ENCODE measurements at places on chromosomes 7 and 10. TPM values are rescaled to one million over a fixed set of nuclear protein-coding genes. Genes with fewer than 3 reads are reported as not detected.

The UCN3 gene
- 3.4 TPM for total RNA-seq

The ATG9B gene
- 33.8 TPM for total RNA-seq

DNA sequence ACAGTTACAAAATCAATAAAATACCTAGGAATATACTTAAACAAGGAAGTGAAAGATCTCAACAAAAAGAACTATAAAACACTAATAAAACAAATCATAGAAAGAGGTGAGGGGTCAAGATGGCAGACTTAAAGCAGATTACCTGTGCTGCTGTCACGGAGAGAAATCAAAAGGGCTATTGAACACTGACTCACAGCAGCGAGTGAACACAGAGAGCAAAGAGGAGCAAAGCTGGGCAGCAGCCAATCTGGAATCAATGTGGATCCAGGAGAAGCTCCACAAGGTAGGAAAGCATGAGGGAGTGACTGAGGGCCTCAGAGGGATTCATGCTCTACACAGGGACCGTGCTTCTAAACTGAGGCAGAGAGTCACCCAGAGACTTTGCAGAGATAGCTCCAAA, 562.0 kb upstream of the SEMA3D start:
- H3K36me3 ChIP-seq, result no peaks in the 10 kb centered on the region
- no peak overlapping the region for H3K4me3 ChIP-seq
- H3K27ac ChIP-seq, result no peak overlapping the region
- H3K27me3 ChIP-seq, result no peaks in the 10 kb centered on the region
- H3K4me1 ChIP-seq, result no peaks in the 10 kb centered on the region
- no peak for DNase-seq

- peak overlapping the region; percentile 77 for H3K4me3 ChIP-seq
- H3K27me3 ChIP-seq, result peaks cover 67% of the 10 kb centered on the region
- peaks cover 5% of the 10 kb centered on the region for H3K36me3 ChIP-seq
- H3K27ac ChIP-seq, result peak overlapping the region; percentile 54
- DNase-seq, result peak; percentile 73
- H3K4me1 ChIP-seq, result peaks cover 4% of the 10 kb centered on the region
These were observed 523 bp upstream of the CDH23 start for GRCh38 chr10:71396084-71396710.

DNA sequence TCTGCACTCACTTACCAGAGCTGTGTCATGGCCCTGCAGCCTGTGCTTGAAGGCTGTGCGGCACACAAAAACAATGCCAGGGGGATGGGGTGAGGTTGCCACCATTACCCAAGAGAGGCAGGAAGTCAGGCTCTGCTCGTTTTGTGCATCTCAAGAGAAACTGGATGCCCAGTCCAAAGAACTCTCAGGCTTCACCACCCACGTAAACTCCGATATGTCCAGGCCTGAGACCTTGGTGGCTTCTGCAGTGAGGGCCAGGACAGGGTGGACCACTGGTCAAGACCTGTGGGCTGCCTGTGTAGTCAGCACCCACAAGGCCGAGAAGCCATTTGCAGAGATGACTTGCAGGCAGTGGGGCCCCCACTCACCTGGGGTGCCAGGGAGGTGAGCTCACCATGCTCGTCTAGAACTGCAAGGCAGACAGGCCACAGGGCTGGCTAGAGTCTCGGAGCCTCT, 54.7 kb upstream of the EBF3 start:
- H3K27me3 ChIP-seq, result peaks cover 12% of the 10 kb centered on the region
- H3K4me1 ChIP-seq, result no peaks in the 10 kb centered on the region
- no peak overlapping the region for H3K4me3 ChIP-seq
- no peak for DNase-seq
- no peaks in the 10 kb centered on the region for H3K36me3 ChIP-seq
